ENCODE measurements at places on chromosomes 5 and 9.
A peak's percentile ranks its signal among the peaks of the same experiment; 100 is the strongest.

DNA sequence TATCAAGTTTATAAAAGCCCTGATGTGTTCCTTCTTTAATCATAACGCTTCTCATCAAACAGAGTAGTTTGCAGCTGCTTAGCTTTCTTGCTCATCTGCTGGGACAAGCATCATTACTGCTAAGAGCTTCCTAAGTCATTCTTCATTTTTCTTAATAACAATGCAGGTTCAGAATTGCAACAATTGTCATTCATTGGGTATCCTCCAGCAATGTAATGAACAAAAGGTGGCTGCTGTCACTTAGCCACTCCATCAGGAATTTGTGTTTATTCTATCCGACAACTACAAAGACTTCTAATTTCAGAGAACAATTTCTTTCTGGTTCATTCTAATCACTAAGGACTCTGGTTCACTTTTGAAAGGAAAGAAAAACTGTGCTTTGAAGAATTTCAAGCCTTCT, 836.7 kb upstream of the CDH10 start:
- no peak for DNase-seq

- no peak for DNase-seq
These were observed 482.8 kb downstream of the ELAVL2 start for GRCh38 chr9:23343226-23343625.

DNA sequence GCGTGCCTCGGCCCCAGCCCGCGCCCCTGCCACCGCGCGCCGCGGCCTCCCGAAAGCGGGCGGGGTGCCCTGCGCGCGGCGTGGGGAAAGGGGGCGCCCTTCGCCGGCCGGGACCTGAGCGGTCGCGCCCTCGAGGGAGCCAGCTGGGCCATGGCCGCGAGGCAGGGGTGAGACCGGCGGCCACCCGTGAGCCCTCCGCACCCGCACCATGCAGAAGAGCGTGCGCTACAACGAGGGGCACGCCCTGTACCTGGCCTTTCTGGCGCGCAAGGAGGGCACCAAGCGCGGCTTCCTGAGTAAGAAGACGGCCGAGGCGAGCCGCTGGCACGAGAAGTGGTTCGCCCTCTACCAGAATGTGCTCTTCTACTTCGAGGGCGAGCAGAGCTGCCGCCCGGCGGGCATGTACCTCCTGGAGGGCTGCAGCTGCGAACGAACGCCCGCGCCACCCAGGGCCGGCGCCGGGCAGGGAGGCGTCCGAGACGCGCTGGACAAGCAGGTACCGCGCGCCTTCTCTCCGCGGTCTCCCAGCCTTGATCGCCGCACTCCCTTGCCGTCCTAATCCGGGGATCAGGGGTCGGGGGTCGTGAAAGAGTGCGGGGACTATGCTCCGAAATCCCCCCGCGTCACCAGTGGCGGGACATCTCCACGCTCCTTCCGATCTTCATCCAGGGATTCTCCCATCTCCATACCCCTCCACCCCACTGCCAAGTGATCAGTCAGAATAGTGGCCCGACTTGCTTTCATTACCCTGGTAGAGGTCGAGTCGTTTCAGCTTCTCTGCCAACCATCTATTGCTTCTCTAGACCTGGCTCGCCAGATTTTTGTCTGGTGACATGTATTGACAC, 590 bp downstream of the RASGRF2 start:
- DNase-seq: no peak

DNA sequence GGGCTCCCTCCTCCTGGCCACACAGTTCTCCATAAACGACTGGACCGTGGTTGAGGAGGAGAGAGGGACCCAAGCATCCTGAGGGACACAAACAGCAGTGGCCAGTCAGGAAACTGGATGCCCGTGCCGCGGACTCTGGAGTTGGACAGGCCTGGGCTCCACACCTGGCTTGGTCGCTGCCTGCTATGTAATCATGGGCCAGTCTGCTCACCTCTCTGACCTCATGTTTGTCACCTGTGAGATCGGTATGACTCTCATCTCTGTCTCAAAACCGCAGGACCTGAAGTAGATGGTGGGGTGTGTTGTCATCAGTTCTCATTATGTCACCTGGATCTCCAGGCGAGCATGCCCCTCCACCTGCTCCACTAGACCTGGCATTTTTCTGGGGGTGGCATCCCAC, 14.5 kb downstream of the CXXC5 start:
- DNase-seq: no peak

- no peak for DNase-seq
These were observed 207.7 kb downstream of the PIK3R1 start for GRCh38 chr5:68423154-68423811.

- DNase-seq: no peak
These were observed 275.2 kb upstream of the IRX2 start for GRCh38 chr5:3026651-3027050.

DNA sequence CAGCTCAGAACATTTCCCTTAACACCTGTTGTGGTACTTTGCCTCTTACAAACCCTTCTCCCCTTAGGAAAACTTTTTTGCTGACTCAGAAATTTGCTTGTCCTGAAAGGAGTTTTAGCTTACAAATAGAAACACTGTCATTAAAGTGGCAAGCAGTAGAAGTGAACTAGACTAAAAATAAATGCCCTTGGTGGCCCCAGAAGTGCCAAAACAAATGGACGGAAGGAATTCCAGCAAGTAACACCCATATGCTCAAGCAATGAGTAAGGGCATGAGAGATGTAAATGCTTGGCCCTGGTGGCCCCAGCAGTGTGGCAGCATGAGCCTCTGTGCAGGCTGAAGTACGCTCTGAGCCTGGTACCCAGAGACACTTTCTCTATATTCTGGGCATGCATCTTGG, 8.6 kb downstream of the VLDLR start:
- DNase-seq: no peak

DNA sequence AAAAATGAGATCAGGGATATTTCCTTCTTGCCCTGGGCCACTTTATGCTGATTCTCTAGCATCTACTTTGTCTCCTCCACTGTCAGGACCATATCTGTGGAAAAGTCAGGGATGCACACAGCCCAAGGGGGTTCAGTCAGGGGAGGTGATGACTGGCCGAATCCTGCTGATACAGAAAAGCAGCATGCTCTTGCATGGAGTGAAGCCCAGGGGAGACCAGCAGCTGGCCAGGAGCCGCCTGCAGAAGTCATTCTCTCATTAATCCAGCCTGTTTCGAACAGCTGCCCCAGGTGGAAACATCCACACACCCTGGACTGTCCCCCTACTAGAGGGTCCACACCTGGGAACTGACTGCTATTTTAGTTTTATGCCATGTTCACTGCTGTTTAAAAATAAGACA, 177.1 kb downstream of the ATP10B start:
- DNase-seq: no peak

GRCh38 chr9:81826517-81826906, 101.7 kb upstream of the SPATA31D4 start:
- peak; percentile 78 for DNase-seq

DNA sequence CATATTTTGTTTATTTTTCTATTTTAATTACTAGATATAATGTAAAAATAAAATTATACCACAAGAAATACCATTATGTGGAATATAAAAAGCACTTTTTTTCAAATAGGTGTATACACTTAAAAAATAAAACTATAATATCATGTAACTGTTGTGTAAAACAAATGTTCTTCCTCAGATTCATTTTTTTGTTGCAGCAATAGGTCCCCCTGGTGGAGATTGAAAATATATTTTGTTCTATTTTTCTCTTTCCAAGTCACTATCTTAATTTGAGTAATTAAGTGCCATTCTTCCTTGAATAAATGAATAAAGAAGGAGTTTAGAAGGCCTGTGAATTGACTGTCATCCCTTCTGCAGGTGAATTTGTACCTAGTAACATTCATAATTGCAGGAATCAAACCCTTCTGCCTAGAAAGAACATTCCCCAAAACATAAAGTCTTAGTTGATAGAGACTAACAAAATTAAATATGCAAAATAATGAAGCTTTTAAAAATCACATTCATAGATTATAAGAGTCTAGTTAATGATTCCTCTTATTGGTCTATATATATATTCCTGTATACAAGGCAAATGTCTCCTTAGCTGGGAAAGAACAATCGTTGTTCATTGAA, 23.4 kb downstream of the CETN3 start:
- DNase-seq: no peak

- no peak for DNase-seq
These were observed 417.0 kb upstream of the TLE4 start for GRCh38 chr9:79154806-79155205.

GRCh38 chr9:126915281-126915816, 767 bp downstream of the RALGPS1 start:
- DNase-seq: no peak

GRCh38 chr5:98111686-98112085, 661.8 kb upstream of the RGMB start:
- no peak for DNase-seq

GRCh38 chr5:9479361-9479760, 66.5 kb downstream of the SEMA5A start:
- no peak for DNase-seq

GRCh38 chr5:39428640-39429039, 3.9 kb upstream of the DAB2 start:
- DNase-seq: no peak

DNA sequence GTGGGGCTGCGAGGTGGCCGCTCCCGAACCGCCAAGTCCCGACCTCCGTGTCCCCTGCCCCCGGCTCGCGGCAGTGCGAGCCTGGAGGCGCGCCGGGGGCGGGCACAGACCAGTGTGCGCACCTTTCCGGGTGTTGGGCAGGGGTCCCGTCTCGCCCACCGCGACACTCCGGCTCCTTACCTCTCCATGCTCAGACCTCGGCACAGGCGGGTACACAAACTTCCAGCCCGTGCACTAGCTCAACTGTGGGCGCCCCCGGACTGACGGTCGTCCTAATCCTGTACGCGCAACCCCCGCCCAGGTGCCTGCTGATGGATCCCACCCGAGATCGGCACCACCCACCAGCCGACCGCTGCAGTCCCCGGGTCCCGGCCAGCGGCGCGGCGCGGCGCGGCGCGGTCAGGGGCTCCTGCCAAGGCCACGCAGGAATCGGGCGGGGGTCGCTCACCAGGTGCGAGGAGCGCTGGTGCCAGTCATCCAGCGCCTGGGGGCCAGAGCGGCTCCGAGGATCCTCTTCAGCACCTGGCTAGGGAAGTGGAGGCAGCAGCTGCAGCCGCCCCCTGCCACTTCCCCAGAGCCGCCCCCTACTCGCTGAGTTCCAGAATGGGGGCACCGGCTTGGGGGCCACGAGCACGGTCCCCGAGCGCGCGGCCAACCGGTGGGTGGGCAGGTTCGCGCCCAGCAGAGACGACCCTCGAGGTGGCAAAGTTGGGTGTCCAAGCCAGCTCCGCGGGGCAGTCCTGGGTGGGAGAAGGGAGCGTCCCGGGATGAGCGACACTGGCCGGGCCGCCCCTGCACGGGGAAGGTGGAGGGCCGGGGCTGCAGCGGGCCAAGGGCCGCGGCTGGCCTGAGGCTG, 511 bp downstream of the SEMA5A start:
- DNase-seq: no peak

- no peak for DNase-seq
These were observed 254.3 kb downstream of the MAST4 start for GRCh38 chr5:66850354-66851075.

DNA sequence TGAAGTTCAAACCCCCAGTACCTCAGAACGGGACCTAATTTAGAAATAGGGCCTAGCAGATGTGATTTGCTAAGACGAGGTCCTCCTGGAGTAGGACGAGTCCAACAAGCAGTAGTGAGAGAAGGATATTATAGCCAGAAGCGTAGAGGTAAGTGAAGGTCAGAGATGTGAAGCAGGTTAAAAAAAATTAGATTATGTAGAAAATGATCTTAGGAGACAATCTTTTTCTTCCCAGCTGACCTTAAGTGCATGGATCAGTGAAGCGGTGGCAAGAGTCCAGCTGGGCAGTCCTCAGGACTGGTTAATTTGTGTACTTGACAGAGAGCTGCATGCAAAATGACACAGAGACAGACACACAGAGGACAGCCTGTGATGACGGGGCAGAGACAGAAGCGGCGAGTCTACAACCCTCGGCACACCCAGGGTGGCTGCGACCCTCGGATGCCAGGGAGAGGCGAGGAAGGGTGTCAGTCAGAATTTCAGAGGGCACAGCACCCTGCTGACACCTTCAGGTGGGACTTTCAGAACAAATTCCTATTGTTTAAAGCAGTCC, 131.4 kb upstream of the IRX4 start:
- DNase-seq: no peak

- peak; percentile 8 for DNase-seq
These were observed 3.1 kb upstream of the GNPDA1 start for GRCh38 chr5:142015781-142016533.

- no peak for DNase-seq
These were observed 49.5 kb downstream of the DAP start for GRCh38 chr5:10711562-10711961.

- no peak for DNase-seq
These were observed 35.5 kb downstream of the PIP5K1B start for GRCh38 chr9:68740561-68740960.

DNA sequence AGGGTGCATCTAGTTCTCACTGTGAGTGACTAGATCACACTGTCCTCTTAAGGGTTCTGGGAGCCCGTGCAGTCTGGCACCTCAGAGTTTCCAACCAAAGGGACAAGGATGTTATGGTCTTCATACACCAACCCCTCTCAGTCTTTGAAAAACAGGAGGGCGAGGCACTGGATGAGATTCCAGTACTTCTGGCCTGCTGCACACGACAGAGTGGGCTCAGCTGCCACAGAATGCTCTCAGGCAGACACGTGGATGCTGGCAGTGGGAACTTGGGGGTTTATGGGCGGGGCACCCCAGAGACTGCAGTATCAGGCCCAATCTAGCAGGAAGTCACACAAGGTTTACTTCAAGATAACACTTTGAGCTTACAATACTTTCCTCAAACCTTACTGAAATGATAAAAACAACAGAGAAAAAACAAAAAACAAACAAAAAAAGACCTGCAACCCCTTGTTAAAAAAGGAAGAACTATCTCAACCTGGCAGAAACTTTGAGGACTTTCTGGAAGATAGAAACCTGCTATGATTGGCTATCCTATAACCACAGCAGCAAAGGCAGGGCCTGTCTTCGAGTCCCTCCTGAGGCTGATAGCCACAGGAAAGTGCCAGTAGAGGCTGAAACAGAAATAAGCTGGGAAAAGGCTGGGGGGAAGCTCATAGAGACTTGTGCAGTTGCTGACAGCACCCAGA, 28.3 kb upstream of the TGFBR1 start:
- DNase-seq: no peak
